A549 treated with AZD2906 at 1 μM for 4 hours (cell line): ENCODE measurements at places on chromosomes 5 and 9. TPM values are rescaled to one million over a fixed set of nuclear protein-coding genes. Genes with fewer than 3 reads are reported as not detected.

MYOZ3 gene
- total RNA-seq: 0.03 to 0.06 TPM in 2 of 5 replicates, not detected in the others

STK32A gene
- 0.13 to 0.40 TPM (median 0.22 TPM) in 5 replicates for total RNA-seq

CCDC69 gene
- 1.1 to 2.0 TPM (median 1.5 TPM) in 5 replicates for total RNA-seq

CDC25C gene
- 8.7 to 12.0 TPM (median 9.2 TPM) in 5 replicates for total RNA-seq

BHMT2 gene
- total RNA-seq: not detected in 5 replicates
